ENCODE measurements at places on chromosomes 16 and 17. TPM values are rescaled to one million over a fixed set of nuclear protein-coding genes. Genes with fewer than 3 reads are reported as not detected.

Gene DOK4
- 6.6 TPM for total RNA-seq

Gene CLDN6
- not detected for total RNA-seq

Gene CSH1
- not detected for total RNA-seq

Gene HSF5
- 1.5 TPM for total RNA-seq

Gene IL32
- total RNA-seq = 798 TPM

Gene SLFN14
- not detected for total RNA-seq

Measured in activated T-helper 2 cell treated with anti-CD3 and anti-CD28 coated beads, Interferon-gamma antibody, Interleukin-2, Interleukin-4, amounts not matched to agents 10 μg/mL and 5 μg/mL and 100 μg/mL, durations not matched to agents 14 hours and 24 hours and 36 hours (primary cell).